Stimulated activated CD4-positive, alpha-beta T cell treated with anti-CD3 and anti-CD28 coated beads, Interleukin-1b, Interleukin-23, amount 100 ng/mL, for 1 hour (primary cell): ENCODE measurements at places on chromosomes 5 and 9.

DNA sequence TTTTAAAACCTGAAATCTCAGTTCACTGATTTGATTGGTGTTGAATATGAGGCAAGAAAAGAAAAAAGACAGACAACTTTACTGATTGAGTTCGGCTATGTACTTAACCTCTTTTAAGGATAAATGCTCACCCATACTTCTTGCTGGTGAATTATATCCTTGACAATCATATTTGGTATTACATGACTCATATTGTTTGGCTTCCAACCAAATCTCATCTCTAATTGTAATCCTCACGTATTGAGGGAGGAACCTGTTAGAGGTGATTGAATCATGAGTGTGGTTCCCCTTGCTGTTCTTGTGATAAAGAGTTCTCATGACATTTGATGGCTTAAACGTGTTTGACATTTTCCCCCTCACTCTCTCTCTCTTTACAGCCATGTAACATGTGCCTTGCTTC lies 255.6 kb upstream of the IZUMO3 start:
- DNase-seq, result no peak

DNA sequence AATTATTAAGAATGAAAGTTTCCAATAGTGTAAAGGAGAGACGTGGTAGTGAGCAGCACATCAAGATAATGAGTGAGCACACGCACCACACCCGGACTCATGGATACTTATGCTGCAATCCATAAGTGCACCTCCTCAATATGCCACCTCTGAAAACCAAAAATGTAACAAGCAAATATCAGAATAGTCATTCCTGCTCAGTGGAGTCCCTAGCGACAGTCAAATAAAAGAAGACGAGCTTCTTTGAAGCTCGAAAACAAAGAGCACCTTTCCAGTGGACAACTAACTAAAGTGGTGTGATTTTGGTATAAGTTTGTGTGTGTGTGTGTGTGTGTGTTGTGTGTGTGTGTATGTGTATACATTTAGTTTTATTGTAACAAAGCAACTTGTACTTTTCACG lies 241.3 kb downstream of the DEPDC1B start:
- DNase-seq, result no peak

DNA sequence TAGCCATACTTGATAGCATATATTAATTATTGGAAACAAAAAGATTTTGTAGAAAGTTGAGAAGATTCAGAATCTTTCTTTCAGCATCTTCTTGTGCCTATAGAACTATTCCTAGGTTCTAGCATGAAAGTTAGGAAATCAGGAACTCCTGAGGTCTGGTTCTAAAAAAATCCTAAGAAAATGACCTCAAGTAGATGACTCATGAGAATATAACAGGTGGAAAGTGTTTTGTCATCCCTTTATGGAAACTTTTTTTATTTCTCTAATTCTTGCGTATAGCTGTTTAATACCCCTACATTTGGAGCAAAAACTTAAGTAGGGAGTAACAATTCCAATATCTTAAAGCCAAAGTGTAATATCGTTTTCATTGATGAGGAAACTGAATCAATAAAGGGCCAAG lies 574.1 kb downstream of the NR2F1-AS1 start:
- no peak for DNase-seq

GRCh38 chr5:107526270-107526937 lies 144.3 kb downstream of the EFNA5 start:
- no peak for DNase-seq

GRCh38 chr5:80644900-80645299 lies 9.6 kb upstream of the MSH3 start:
- no peak for DNase-seq

- no peak for DNase-seq
Observed at GRCh38 chr5:90767710-90768109, 209.1 kb downstream of the ADGRV1 start.
